ENCODE measurements at places on chromosomes 2 and 18.

GRCh38 chr2:30620102-30620501, 173.1 kb downstream of the LCLAT1 start:
- DNase-seq, result no peak

DNA sequence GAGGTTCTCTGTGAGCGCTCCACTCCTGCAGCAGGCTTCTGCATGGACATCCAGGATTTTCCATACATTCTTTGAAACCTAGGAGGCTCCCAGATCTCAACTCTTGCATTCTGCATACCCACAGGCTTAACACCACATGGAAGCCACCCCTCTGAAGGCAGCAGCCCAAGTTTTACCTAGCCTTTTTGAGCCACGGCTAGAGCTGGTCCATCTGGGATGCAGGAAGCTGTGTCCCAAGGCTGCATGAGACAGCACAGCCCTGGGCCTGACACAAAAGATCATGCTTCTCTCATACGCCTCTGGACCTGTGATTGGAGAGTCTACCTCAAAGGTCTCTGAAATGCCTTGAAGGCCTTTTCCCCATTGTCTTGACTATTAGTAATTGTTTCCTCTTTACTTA, 53.6 kb upstream of the RPRM start:
- DNase-seq, result no peak

GRCh38 chr2:35973132-35973736, 382.3 kb upstream of the CRIM1 start:
- no peak for DNase-seq

DNA sequence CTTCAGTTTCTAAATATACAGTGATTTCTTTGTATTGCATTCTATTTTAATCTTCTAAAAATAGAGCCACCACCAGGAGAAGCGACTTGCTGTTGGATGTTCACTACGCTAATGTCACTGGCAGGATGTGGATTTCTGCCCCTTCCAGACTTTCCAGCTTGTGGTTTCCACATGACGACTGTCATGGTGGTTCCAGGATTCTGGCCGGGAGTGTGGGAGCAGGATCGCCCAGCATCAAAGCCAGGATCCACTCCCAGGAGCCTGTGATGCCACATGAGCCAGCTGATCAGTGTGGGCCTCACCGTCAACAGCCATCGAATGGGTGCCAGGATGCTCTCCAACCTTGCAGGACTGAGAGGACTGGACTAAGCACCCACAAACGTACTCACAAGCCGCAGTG, 148.8 kb downstream of the HDAC4 start:
- DNase-seq, result no peak

DNA sequence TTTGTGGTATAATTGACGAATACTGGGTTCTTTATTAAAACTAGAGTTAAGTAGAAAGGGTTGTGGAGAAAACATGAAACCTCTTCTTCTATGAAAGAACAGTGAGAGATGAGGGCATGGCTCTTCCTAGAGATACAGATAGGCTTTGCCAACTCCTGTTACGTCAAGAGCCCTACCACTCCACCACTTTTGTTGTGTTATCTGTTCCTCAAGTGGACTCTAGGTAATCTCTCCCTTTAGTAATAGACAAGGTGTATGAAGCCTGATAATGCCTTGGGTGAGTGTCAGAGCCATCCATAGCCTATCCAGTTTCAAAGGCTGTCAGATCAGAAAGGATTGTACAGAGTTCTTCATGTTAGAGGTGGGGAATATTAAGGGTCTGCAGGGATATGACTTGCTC, 176.4 kb downstream of the SETBP1 start:
- no peak for DNase-seq
